ENCODE measurements at places on chromosomes 7 and 10.

DNA sequence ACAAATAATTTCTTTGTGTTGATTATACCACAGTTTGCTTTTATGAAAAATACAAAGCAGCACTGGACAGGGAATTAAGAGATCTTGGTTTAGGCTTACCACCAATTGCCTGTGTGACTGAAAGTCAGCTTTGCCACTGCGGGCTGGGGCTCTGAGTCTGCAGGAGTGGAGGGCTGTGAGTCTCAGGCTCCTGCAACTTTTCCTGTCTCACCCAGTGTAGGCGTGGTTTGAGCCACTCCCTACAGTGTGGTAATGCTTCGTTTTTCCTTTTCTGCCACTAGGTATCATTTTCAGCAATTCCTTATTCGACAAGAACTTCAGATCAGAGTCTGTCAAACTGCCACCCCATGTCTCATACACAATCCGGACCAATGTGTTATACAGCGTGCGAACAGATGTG, 180.6 kb downstream of the ABCA13 start:
- DNase-seq: no peak
- no peaks in the 10 kb centered on the region for H3K27me3 ChIP-seq
- no peak overlapping the region for H3K4me3 ChIP-seq
- no peaks in the 10 kb centered on the region for H3K4me1 ChIP-seq
- no peaks in the 10 kb centered on the region for H3K36me3 ChIP-seq
- no peak overlapping the region for H3K27ac ChIP-seq

DNA sequence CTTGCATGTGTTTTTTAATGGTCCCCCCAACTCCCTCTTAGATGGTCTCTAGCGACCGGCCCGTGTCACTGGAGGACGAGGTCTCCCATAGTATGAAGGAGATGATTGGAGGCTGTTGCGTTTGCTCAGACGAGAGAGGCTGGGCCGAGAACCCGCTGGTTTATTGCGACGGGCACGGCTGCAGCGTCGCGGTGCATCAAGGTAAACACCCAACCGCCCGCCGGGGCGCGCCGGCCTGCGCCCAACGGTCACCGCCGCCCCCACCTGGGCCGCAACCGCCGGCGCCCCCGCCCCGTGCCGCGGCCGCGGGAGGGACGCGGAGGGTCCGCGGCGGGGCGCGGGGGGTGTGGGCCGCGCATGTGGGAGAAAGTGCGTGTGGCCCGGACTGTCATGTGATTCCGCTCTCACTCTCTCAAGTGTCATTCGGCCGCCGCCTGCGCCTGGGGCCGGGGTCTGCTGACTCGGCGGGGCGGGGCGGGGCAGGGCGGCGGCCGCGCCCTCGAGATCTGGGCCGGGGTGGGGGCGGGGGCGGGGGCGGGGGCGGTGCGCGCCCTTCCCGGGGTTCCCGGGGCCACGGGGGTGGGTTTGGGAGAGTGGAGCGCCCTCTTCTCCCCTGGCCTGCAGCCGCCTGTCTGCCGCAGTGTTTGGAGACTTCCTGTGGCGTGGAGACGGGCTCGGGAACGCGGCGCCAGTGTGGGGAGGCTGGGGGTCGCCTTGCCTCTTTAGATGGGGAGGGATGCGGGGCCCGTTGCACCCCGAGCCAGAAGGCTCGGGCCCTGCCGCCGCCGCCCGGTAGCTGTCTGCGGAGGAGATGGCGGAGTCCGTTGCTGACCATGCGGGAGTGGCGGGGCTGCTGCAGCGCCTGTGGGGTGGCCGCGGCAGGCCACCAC, 817 bp downstream of the MLLT10 start:
- DNase-seq: no peak
- H3K27ac ChIP-seq: peak overlapping the region; percentile 55
- H3K4me3 ChIP-seq: peak overlapping the region; percentile 72
- H3K27me3 ChIP-seq: no peaks in the 10 kb centered on the region

DNA sequence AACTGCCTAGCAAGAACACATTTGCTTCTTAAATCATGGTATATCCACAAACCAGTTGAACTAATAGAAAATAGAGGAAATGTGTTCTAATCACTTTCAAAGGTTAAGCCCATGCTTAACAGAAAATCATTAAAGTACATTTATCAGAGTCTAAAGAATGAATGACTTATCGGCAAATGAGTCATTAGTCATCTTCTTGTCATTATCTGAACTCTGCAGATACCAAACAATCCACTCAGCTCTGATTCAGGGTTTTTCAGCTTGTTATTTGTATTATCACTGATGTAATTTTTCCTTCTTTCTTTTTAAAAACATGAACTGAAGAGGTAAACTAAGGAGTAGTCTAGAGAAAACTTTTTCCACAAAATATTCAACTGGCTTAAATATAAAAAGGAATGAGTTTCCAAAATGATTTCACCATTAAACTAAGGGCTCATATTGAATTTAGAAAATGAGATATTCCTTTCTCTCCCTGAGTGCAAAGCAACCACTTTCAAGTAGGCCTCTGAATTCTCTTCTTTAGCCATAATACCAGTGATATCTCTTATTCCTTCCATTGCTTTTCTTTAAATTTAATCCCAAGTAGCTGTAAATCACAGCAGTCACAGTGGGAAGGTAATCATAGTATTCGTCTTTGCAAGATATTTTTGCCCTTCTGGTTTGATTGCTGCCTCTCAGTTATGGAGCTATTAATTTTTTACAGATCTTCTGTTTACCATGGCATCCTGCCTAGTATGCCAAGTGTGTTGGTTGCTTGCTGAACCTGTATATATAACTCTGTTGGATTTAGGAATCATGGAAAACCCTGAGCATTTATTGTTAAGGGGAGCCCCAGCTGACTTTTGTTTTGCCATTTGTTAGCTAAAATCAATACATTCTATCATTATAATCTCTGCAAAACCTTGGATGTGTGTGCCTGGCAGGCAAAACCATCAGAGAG, 125.1 kb downstream of the THSD7A start:
- H3K27ac ChIP-seq: no peak overlapping the region
- DNase-seq: no peak
- no peak overlapping the region for H3K4me3 ChIP-seq

DNA sequence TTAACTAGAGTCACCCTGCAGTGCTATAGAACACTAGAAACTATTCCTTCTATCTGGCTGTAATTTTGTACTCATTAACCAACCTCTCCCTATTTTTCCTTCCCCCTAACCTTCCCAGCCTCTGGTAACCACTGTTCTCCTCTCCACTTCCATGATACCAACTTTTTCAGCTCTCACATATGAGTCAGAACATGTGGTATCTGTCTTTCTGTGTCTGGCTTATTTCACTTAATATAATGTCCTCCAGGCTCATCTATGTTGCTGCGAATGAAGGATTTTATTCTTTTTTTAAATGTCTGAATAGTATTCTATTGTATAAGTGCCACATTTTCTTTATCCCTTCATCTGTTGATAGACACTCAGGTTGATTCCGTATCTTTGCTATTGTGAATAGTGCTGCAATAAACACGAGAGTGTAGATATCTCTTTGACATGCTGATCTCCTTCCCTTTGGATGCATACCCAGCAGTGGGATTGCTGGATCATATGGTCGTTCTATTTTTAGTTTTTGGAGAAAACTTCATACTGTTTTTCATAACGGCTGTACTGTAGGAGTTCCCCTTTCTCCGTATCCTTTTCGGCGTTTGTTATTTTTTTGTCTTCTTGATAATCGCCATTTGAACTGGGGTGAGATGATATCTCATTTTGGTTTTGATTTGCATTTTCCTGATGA, 101.4 kb downstream of the FAM107B start:
- H3K27me3 ChIP-seq: no peaks in the 10 kb centered on the region
- no peak overlapping the region for H3K27ac ChIP-seq
- H3K36me3 ChIP-seq: no peaks in the 10 kb centered on the region
- peaks cover 5% of the 10 kb centered on the region for H3K4me1 ChIP-seq

GRCh38 chr10:79096514-79096913, 27.7 kb downstream of the ZMIZ1 start:
- H3K27me3 ChIP-seq: no peaks in the 10 kb centered on the region
- H3K27ac ChIP-seq: no peak overlapping the region
- no peak for DNase-seq
- H3K4me3 ChIP-seq: no peak overlapping the region
- H3K4me1 ChIP-seq: no peaks in the 10 kb centered on the region
- no peaks in the 10 kb centered on the region for H3K36me3 ChIP-seq

GRCh38 chr7:140586516-140586915, 54.1 kb downstream of the DENND2A start:
- H3K4me1 ChIP-seq: no peaks in the 10 kb centered on the region
- no peak overlapping the region for H3K4me3 ChIP-seq
- H3K27ac ChIP-seq: no peak overlapping the region
- no peaks in the 10 kb centered on the region for H3K36me3 ChIP-seq

DNA sequence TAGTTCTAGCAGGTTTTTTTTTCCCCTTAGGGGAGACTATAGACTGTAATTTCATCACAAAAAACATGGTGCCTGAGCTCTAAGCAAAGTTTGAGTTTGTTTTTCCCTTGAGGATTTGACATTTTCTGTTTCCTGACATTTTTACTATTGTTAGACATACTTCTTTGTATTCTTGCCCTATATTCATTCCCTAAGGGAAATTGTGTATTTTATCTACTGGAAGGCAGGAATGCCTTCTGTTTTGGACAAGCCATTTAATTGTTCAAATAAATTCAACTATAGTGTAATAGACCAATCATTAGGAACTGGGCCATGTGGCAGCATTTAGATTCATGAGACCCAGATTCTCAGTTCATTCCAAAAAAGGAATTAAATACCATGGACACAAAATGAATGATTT, 335.0 kb downstream of the EXOC4 start:
- no peaks in the 10 kb centered on the region for H3K36me3 ChIP-seq
- no peak overlapping the region for H3K4me3 ChIP-seq
- H3K27ac ChIP-seq: no peak overlapping the region
- H3K4me1 ChIP-seq: peaks cover 2% of the 10 kb centered on the region
- no peak for DNase-seq
- no peaks in the 10 kb centered on the region for H3K27me3 ChIP-seq

DNA sequence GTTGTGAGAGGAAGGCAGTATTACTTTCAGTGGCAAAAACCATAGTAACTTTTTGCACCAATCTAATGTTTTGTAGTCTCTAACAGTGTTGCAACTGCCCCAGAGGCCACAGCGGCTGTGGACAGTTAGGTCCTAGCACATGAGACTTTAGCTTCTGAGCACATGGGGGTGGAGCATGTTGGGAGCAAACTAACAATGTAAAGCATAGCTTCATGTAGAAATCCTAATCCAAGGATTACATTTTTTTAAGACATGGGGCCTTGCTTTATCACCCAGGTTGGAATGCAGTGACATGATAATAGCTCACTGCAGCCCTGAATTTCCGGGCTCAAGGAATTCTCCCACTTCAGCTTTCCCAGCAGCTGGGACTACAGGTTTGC, 49.0 kb downstream of the LAMB1 start:
- no peaks in the 10 kb centered on the region for H3K27me3 ChIP-seq
- no peak overlapping the region for H3K27ac ChIP-seq
- H3K36me3 ChIP-seq: peaks cover 3% of the 10 kb centered on the region
- DNase-seq: no peak

DNA sequence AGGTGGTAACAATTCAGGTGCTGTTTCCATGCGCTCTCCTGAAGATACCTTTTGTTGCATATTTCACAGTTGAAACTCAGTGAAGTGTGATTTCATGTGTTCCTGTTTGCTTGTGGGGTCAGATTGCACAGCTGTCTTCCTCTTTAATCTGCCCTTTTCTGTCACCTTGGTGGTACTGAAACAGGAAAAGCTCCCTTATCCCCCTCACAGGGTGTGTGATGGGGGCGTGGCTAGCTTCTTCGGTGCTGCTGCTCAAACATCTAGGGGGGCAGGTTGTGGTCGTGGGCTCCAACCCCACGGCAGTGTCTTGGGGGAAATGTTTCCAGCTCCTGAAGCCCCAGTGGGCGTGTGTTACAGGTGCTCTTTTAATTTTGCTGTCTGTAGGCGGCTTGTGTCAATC, 107.4 kb upstream of the KLF14 start:
- no peaks in the 10 kb centered on the region for H3K4me1 ChIP-seq
- H3K27me3 ChIP-seq: no peaks in the 10 kb centered on the region
- H3K27ac ChIP-seq: no peak overlapping the region
- H3K36me3 ChIP-seq: no peaks in the 10 kb centered on the region
- DNase-seq: no peak

Data from H1 (cell line).